ENCODE measurements at places on chromosomes 2 and 18.

DNA sequence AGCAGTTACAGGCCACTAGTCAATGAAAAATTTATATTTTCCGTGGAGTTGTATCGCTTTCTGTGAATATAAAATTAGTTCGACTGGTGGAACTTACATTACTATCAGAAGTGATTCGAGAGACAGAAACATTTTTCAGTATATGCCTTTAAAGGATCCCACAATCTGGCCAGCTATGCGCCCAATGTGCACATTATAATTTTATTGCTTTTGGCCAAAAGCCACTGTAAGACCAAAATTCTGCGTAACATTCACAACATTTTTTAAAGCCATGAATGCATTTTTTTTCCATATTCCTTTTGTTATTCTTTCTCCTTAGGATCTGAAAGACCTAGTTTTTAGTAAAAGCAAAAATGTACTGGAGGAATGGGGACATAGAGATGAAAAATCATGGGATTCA is 131.0 kb upstream of the CHAC2 start:
- DNase-seq: peak; percentile 72

GRCh38 chr18:29326214-29326613 is 1149.3 kb upstream of the CDH2 start:
- DNase-seq: no peak

GRCh38 chr2:101698014-101698843 is 722 bp downstream of the MAP4K4 start:
- DNase-seq: peak; percentile 46

DNA sequence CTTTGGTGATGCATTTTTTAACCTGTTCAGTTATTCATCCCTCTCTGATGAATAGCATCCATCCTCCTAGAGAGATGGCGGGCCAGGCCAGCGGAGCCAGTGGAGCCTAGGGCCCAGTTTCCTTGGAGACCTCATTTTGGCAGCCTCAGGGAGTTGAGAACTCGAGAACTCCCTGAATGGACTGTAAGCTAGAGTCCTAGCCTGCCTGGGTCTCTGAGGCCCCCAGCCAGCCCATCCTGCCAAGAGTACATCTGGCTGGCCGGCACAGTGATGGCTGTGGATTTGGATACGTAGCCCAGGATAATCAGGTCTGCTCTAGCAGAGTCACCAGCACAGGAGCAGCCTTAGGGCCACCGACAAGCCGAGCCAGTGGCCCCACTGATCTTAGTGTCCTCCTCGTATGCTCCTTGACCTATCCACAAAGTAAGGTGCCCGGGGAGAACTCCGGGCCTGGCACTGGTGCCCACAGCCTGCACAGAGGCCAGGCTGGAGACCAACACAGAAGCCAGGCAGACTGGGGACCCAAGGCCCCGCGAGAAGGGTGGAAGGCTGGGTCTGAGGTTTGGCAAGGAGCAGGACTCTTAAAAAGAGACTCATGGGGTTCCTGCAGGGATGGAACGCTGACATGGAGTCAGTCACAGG is 110.5 kb upstream of the MCFD2 start:
- no peak for DNase-seq

DNA sequence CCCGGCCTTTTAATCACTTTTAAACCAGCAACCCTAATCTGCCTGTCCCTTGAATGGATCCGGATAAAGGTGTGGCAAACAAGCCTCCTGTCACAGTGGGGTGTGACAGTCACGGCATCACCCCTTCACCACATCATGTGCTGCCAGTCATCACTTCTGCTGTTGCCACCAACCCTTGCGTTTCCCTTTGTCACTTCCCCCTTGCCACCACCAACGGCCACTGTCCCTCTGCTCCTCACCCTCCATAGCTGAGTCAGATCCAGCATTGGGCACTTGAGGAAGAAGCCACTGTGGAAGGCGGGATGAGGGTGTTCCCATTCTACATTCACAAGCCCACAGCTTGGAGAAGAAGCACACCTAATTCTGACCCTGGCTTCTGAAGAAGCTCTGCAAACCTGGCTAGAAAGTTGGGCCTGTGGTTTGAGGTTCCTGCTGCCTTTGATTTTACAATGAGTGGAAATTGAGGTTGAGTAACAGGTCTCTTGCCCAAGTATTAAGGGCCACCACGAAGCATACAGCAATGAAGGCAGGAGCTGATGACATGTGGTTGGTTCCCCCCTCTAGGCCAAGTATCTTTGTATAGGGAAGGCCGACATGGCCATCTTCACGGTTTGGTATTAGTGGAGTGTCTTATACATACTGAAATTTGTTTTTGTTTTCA is 22.9 kb upstream of the DARS1 start:
- DNase-seq: no peak

DNA sequence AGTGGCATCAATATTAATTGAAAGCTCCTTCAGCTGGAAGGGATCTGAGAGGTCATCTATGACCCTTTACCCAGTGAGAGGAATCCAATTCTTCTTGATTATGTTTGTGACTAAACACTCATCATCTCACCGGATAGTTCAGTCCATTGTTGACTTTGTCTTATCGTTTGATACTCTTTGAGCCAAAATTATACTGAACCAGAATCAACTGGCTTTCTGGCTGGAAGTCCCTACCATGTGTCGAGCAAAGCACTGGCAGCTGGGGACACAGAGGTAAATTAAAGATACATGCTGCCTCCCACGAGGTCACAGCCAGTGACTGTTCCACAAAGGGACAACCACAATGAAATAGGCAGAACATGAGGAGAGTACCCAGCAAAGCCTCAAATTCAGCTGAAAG is 91.4 kb upstream of the FHL2 start:
- DNase-seq: no peak

- no peak for DNase-seq
Observed at GRCh38 chr2:132971310-132972061, 301.5 kb upstream of the LYPD1 start.
